Testis (tissue), 5 donors: ENCODE measurements at places on chromosomes 5 and 9. TPM values are rescaled to one million over a fixed set of nuclear protein-coding genes. Genes with fewer than 3 reads are reported as not detected.

GCNT1 gene
- 2.1 TPM for total RNA-seq

TERT gene
- total RNA-seq, result 4.4 TPM

ARL14EPL gene
- total RNA-seq, result not detected

MAMDC2 gene
- 13.7 TPM for total RNA-seq

BTNL3 gene
- 4.1 TPM for total RNA-seq

TBCA gene
- 123 TPM for total RNA-seq

SEMA4D gene
- 38.7 TPM for total RNA-seq

DND1 gene
- total RNA-seq, result 47.2 TPM

OTULINL gene
- total RNA-seq, result 10.5 TPM

ERP44 gene
- 18.3 TPM for total RNA-seq
